ENCODE measurements at places on chromosomes 6 and 20.

GRCh38 chr6:169502445-169502844 lies 199.4 kb downstream of the WDR27 start:
- no peak for DNase-seq

GRCh38 chr6:128367437-128367836 lies 153.0 kb downstream of the PTPRK start:
- DNase-seq: no peak

DNA sequence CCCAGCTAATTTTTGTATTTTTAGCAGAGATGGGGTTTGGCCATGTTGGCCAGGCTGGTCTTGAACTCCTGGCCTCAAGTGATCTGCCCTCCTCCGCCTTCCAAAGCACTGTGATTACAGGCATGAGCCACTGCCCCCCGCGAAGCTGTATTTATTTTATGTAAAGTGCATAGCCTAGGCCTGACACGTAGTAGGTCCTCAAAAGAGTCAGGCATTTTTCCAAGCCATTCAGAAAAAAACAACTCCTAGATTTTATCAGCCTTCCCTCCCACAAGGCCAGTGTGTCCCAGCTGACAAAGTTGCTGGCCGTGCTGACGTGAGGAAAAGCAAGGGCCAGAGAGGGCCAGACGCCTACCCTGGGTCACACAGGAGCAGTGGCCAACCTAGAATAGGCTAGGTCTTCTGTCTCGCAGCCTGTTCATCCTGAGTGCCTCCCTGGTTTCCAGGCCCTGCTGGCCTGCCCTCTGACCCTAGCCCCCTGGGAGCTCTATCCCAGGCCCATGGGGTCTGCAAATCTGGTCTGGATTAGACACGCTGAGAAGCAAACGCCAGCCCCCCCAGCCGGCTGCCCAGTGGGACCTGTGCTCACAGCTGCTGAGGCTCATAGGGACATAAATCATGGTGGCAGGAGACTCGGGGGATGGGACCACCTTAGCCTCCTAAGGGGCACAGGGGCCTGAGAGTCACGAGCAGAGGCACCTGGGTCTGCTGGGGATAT lies 11.8 kb downstream of the TCF15 start:
- DNase-seq: no peak

- no peak for DNase-seq
Measured at GRCh38 chr6:110529907-110530306, 53.5 kb upstream of the SLC22A16 start.

DNA sequence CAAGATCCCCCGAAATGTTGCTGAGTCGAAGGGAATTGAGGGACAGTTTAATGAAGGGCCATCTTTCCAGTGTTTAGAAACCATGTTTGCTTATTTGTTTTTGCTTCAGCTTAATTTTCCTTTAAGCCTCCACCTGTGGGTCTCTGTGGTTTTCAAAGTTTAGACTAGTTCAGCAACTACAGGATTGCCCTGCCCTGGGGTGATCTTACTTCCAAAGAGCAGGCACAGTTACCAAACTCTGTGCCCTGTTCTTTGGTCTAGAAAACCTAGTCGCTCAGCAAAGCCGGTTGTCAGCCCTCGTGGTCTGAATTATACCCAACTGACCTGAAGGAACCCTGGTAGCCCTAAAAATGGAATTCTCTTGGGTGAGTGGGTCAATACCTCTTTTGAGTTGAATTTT lies 219.2 kb upstream of the GMDS start:
- no peak for DNase-seq

GRCh38 chr6:83443516-83443915 lies 12.7 kb upstream of the ME1 start:
- no peak for DNase-seq
